HEK293T (cell line): ENCODE measurements at places on chromosomes 4 and X.
A peak's percentile ranks its signal among the peaks of the same experiment; 100 is the strongest.

DNA sequence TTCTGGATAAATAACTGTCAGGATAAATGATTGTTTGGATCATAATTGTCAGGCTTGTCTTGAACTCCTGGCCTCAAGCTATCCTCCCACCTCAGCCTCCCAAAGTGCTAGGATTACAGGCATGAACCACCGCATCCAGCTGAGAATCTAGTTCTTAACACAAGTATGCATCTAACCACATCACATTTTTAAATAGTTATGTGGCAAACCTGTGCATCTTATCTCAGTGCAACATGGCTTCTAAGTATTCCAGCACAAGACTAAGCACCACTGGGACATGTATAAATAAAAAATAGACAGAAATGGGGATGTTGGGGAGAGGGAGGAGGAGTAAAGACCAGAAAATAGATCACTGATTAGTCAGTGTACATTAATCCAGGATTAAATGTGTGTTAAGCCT is 74.7 kb upstream of the TBL1X start:
- DNase-seq: no peak

DNA sequence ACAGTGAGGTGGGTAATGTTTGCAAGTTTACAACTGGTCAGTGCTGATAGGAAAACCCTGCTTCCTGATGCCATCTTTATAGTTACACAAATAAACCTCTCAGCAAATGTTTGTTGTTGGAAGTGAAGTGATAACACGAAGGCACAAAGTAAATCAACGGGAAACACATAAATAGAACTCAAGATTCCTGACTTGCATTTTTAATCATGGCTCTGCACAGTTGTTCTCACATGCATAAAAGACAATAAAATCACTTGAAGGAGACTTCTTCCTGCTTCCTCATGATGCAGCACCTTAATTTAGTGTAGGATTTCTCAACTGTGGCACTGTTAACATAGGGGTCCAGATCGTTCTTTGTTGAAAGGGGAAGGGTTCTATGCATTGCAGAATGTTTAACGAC is 907.7 kb downstream of the RAB28 start:
- no peak for DNase-seq

DNA sequence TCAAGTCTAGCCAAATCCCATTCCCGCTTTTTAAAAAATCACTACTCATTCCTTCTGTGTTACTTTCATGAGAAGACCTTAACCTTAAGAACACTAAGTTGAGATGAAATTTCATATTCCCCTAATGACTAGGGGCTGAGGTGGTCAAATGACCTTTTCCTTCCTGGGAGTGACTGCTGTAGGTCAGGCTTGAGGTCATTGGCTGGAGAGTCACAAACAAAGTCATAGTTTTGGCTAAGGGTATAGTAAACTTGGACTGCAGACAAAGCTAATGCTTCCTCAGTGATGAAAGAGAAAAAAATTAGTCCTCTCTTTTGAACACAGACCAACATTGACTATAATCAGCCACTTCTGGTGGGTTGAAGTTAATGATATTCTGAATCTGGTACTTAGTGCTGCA is 16.0 kb upstream of the FGF2 start:
- no peak for DNase-seq

- no peak for DNase-seq
Observed at GRCh38 chr4:182207830-182208396, 35.3 kb upstream of the TENM3 start.

GRCh38 chr4:45663003-45663402 is 460.9 kb downstream of the GABRG1 start:
- no peak for DNase-seq

GRCh38 chr4:112075129-112075753 is 70.0 kb upstream of the FAM241A start:
- peak; percentile 66 for DNase-seq

DNA sequence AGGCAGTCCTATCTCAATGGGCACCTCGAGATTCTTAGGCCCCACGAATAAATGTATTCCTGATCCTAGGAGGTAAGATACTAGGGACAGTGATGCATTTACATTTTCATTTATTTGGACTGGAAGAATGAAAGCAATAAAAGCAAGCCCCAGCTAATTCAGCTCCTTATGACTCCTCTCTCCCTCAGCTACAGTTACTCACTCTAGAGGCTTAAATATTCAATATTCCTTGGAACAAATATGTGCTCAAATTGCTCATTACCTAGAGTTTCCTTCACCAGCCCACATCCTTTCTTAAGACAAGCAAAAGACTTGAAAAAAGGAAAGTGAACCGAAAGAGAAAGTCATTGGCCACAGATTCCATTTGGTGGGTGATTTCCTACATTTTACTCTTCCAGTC is 13.9 kb downstream of the PAGE2 start:
- no peak for DNase-seq

DNA sequence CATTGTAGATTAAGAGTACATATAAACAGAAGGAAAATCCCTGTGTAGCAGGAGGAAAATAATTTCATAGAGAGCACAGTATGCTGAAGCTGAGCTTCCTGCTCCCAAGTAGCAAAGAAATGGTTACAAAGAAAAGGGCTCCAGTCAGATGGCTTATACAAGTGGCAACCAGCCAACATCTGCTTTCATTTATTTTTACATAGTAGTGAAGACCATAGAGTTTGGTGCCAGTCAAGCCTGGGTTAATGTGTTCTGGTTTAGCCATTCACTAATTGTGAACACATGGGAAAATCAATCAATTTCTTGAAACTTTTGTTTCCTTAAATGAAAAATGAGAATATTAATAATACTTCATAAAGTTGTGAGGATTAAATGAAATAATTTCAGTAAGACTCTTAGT is 111.3 kb upstream of the ELOVL6 start:
- no peak for DNase-seq

DNA sequence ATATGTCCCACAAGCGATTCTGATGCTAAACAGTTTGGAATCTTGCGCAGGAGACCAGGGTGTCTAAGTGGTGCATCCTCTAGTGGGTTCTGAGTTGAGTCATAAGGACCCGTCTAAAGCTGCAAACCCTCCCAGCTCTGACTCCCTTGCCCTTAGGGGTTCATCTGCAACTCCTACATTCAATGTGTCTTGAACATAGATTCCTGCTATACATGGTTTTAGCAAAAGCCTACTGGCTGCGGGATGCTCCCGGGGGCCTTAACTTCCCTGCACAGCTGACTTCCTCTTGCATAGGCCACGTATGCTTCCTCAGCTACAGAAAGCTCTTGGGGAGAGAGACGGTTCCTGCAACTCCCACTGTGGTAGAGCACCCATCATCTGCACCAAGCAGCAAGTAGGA is 236.7 kb downstream of the EVC2 start:
- DNase-seq: no peak

- no peak for DNase-seq
Observed at GRCh38 chrX:55488006-55488592, 1.5 kb downstream of the USP51 start.

- no peak for DNase-seq
Observed at GRCh38 chrX:19791562-19791961, 95.8 kb downstream of the SH3KBP1 start.

- no peak for DNase-seq
Observed at GRCh38 chrX:29541038-29541437, 674.3 kb upstream of the MAGEB2 start.

DNA sequence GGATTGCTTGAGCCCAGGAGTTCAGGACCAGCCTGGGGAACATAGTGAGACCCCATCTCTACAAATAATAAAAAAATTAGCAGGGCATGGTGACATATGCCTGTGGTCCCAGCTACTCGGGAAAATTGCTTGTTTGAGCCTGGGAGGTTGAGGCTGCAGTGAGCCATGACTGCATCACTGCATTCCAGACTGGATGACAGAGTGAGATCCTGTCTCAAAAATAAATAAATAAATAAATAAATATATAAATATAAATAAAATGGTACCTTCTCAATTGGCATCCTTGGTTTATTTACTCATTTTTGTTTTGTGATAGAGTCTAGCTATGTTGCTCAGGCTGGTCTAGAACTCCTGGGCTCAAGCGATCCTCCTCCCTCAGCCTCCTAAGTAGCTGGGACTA is 144.2 kb downstream of the CHRNA9 start:
- DNase-seq: no peak

- DNase-seq: no peak
Observed at GRCh38 chrX:22963196-22963595, 36.6 kb upstream of the DDX53 start.

DNA sequence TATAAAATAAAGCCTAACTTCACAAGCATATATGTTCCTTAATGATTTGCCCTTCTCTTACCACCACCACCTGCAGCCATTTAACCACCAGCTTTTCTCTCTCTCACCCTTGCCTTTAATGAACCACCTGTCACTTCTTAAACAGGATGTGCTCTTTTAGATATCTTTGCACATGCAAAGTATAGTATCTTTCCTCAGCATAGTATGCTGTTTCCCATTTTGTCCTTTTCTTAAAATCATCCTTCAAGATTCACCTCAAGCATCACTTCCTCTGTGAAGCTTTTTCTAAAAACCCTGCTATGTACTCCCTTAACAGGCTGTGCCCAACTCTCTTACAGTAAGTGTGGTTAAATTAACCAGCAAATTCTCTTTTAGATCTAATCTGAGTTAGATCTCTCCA is 8.2 kb upstream of the CNOT6L start:
- DNase-seq: no peak

GRCh38 chr4:150501009-150501727 is 80.8 kb upstream of the MAB21L2 start:
- DNase-seq: no peak

- no peak for DNase-seq
Observed at GRCh38 chr4:147948336-147948735, 216.4 kb downstream of the ARHGAP10 start.

GRCh38 chr4:45442466-45442865 is 681.4 kb downstream of the GABRG1 start:
- peak; percentile 3 for DNase-seq

GRCh38 chr4:164770010-164770724 is 16.2 kb downstream of the SMIM31 start:
- no peak for DNase-seq

- no peak for DNase-seq
Observed at GRCh38 chr4:2290974-2291704, 29.2 kb upstream of the MXD4 start.

GRCh38 chr4:28427306-28428085 is 1566.9 kb downstream of the STIM2 start:
- no peak for DNase-seq

DNA sequence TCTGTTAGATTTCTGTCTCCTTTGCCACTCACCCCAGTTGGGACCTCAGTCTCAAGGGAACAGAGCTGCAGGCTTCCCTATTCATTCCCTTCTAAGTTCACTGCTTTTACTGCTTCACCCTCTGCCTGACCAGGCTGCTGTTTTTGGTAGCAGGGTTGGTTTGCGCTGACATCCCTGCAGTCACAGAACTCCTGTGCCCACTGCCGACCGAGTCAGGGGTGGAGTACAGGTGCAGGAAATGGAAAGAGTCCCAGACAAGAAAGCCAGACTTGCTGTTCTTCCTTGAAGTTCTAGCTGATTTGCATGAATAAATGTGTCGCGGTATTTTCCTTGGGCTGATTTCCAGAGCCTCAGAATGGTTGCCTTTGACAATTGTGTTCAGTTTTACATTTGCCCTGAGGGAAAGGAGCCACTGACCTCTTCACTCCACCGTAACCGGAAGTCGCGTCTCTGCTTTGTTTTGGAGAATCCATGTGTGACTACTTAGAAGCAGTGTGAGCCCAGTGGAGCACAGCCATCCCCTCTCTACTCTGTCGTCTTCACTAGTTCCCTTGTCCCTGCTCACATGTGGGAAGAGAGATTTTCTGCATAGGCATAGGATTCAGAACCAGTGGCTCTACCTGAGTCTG is 84.8 kb downstream of the TNIP2 start:
- no peak for DNase-seq

- peak; percentile 10 for DNase-seq
Observed at GRCh38 chr4:152385551-152385950, 150.3 kb downstream of the FBXW7 start.

- no peak for DNase-seq
Observed at GRCh38 chr4:145760961-145761929, 81.3 kb downstream of the C4orf51 start.

DNA sequence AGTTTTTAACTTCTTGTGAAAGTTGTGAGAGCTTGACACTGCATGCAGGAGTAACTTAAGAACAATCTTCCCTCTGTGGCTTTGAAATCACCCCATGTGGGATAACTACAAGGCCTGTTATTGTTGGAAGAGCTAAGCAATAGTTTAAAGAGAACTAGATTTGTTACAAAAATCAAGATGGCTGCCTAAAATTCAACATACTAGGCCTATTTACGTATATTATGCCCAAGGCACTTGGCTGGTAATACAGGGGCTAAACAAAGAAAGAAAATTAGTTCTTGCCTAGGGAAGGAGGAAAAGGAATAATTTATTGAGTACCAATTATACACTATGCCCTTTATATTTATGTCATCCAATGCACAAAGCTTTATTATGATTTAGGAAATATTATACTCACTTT is 36.1 kb downstream of the DMD start:
- no peak for DNase-seq

- no peak for DNase-seq
Observed at GRCh38 chr4:8310306-8310705, 40.8 kb downstream of the HTRA3 start.

DNA sequence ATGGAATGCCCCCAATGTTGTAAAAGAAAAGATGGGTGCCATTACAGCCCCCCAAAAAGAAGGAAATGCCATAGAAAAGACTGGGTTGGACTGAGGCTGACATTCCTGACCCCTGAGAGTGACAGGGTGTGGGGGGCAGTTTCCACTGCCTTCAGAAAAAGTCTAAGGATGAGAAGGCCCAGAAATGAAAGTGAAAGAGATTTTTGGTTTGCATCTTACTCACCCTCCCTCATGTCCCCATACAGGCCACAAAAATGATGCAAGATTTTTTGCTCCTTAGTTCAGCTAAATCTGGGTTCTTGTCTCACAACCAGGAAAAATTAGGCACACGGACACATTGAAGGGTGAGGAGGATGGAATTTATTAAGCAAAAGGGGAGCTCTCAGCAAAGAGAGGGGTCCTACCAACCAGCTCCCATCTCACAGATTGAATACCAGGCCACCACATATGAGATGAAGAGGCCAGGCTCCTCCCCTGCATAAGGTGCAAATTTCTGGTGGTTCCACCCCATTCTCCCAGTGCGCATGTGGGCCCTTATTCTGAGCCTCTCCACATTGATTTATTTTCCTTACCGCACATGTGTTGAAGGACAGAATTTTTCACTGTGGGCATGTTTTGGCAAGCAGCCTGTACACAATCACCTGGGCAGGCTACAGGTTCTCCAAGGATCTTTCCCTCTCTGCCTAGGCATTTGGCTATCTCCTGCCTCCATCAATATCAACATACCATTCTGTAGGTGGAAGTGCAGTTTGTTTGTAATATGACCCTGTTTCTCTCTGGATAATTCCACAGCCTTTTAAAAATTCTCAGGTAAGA is 18.8 kb downstream of the PPP4R3C start:
- DNase-seq: no peak

GRCh38 chr4:141098163-141098562 is 35.1 kb downstream of the RNF150 start:
- no peak for DNase-seq

- no peak for DNase-seq
Observed at GRCh38 chrX:140949233-140949632, 53.2 kb upstream of the SPANXB1 start.

- no peak for DNase-seq
Observed at GRCh38 chr4:33625748-33626147, 2618.6 kb downstream of the ARAP2 start.

- no peak for DNase-seq
Observed at GRCh38 chr4:181662383-181662782, 580.8 kb upstream of the TENM3 start.

- DNase-seq: no peak
Observed at GRCh38 chrX:65971151-65971550, 68.7 kb downstream of the VSIG4 start.

GRCh38 chrX:56787734-56788152 is 58.7 kb downstream of the NBDY start:
- DNase-seq: no peak

- DNase-seq: no peak
Observed at GRCh38 chr4:60745800-60746571, 454.1 kb upstream of the ADGRL3 start.
